Activated CD8-positive, alpha-beta memory T cell treated with anti-CD3 and anti-CD28 coated beads for 1 hour (primary cell): ENCODE measurements at places on chromosomes 5 and 9.

DNA sequence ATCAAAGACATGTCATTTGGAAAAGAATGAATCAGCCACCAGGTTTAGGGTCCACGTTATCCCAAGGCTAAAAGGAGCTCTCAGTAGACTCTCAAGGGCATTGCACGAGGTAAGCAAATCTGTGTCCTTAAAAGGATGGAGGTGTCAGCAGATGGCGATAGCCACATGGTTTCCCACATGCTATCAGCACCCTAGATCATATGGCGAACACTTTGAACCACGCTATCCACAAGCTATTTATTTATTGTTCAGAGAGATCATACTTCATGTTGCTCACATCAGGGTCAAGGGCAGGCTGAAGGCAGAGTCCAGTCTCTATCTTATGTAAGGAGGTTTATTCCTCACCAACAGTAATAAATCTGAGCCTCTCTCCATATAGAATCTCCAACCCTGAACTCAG, 43.7 kb downstream of the CDH6 start:
- DNase-seq = no peak

DNA sequence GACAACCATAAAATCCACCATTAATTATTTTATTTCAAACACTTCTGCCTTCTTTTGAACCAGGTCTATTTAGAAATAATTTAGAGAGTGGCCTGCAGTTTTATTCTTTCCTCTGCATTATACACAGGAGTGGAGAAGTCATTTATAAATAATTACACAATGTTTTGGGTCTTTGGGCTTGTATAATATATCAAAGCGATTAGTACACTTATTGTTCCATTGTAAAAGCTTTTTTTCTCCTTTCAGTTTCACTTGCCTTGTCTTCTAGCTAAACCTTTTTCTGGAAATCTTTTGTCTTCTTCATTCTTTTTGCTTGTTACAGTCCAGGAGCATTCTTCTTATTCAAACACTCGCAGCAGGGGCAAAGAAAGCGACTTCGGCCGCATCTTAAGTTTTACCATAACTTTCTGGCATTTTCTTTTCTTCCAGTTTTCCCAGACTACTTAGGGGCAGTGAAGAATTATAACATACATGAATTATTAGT, 7.3 kb upstream of the NEUROG1 start:
- no peak for DNase-seq

GRCh38 chr5:170633235-170634081, 129.6 kb downstream of the KCNIP1 start:
- no peak for DNase-seq

DNA sequence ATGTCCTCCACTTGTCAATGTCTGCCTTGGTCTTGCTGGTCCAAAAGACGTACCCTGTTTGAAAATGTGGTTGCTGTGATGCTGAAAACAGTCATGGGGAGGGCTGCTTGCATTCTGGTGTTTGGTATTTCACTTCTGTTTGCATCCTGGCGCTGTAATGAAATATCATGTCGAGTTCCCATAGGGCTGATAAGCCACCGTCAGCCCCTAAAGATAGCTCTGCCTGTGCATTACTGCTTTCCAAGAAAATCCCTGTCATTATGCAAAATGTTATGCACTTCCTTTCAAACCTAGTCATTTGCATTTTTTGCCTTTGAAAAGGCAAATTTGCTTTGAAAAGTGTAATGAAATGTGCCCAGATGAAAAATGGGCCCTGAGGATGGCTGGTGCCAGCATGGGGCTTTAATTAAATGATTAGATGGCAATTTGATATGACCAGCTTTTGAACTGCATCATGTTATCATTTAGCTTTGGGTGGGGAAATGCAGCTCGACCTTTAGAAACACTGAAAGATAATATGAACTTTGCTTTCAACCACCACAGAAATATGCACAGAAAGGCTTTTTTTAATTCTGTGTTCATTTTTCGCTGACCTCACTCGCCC, 374.4 kb upstream of the SGCD start:
- DNase-seq = no peak

- no peak for DNase-seq
These were observed 41.4 kb downstream of the TLE4 start for GRCh38 chr9:79613145-79613544.
